ENCODE measurements at places on chromosomes 1 and 21. TPM values are rescaled to one million over a fixed set of nuclear protein-coding genes. Genes with fewer than 3 reads are reported as not detected.

Gene IFNLR1
- total RNA-seq = 0.47 TPM

Gene CBR3
- not detected for total RNA-seq

Gene GJA5
- not detected for total RNA-seq

- H3K27me3 ChIP-seq = no peaks in the 10 kb centered on the region
- H3K4me1 ChIP-seq = peaks cover 2% of the 10 kb centered on the region
- H3K36me3 ChIP-seq = no peaks in the 10 kb centered on the region
- no peak overlapping the region for H3K27ac ChIP-seq
- no peak for DNase-seq
- H3K4me3 ChIP-seq = no peak overlapping the region
These were observed 30.0 kb upstream of the RALGPS2 start for GRCh38 chr1:178694923-178695525.

Measured in glutamatergic neuron (in vitro differentiated cells).